ENCODE measurements at places on chromosomes 3 and 15.

- DNase-seq, result peak; percentile 6
These were observed at the start of the genes OSBPL10 and ZNF860 for GRCh38 chr3:31981206-31982181. TSS of gene OSBPL10 (minus strand) at chr3:31981262. CDS start at chr3:31981179, 83 bp downstream. TSS of gene ZNF860 (plus strand) at chr3:31981750. CDS start at chr3:31989080, 7,330 bp downstream.

DNA sequence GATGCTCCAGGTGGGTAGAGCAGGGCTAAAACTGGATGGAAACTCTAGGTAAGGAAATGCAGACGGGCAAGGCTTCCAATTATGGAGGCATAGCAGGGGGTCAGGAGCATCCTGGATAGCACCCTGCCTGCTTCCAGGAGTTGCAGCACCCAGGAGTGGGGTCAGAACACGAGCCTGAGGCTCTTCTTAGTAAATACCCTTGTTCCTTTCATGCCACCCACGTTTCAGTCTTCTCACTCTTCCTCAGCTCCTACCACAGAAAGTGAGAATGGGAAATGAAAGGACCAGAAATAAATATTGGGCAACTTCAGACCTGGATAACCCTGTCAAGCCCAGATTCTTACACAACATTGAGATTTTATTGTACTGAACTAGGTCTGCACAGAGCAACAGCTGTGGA lies 16.4 kb downstream of the CCR1 start:
- no peak for DNase-seq

DNA sequence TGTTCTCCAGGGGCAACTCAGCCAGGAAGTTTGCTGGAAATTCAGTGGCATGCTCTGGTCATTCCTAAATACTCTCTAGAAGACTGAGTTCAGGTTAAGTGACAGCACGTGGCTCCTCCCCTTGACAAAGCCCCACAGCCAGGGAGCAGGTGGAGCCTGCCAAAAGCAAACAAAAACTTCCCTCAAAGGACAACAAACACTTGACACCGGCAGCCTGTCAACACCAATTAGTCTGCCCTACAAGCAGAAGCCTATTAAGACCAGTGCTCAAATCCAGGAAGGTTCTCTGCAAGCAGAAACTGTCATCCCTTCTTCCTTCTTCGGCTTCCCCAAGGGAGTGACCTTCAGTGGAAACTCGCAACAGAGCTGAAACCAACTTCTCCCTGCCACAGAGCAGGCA lies 5.0 kb downstream of the MEX3B start:
- no peak for DNase-seq

GRCh38 chr15:71290002-71290401 lies 174.7 kb downstream of the THSD4 start:
- DNase-seq, result no peak

DNA sequence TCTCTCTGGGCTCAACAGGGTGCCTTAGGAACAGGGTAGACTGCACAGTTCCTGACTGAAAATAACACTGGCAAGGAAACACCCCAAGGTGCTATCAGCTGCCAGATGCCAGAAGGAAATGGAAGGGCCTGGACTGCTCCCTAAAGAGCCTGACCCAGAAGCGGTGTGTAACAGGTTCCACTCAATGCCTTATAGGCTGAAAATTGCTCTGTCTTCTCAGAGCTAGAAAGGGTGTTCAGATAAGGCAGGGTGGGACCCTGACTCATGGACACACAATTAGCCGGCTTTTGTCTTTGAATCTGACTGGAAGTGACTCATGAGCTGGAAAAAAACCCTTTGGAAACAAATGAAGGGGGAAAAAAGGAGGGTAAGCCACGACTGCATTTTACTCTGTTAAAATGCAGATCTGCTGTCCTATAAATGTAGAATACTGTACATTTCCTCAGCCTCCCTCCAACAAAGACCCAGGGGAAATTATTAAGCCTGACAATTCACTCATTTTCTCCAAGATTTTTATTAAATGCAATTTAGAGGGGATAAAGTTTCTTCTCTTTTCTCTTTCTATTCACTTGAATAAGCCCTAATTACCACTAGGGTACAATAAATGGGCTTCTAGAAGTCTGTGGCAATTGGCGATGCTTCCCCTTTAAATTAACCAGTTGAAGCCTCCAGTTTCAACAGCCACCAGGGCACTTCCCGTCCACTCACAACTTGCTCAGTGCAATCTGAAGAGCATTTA lies 160.2 kb upstream of the TBL1XR1 start:
- DNase-seq, result no peak

GRCh38 chr3:44509393-44509921 lies 32.0 kb upstream of the ZNF445 start:
- no peak for DNase-seq

- DNase-seq, result no peak
These were observed 242.8 kb downstream of the BBX start for GRCh38 chr3:107765524-107765923.

- no peak for DNase-seq
These were observed 67.5 kb downstream of the RPL22L1 start for GRCh38 chr3:170802164-170803151.

All from stimulated activated CD4-positive, alpha-beta T cell treated with anti-CD3 and anti-CD28 coated beads, Interleukin-15, amount 100 ng/mL, for 1 hour (primary cell).